ENCODE measurements at places on chromosomes 3 and 15.

- DNase-seq, result no peak
These were observed 112.7 kb downstream of the CHSY1 start for GRCh38 chr15:101138913-101139880.

GRCh38 chr3:37773471-37773870 lies 88.2 kb upstream of the CTDSPL start:
- no peak for DNase-seq

DNA sequence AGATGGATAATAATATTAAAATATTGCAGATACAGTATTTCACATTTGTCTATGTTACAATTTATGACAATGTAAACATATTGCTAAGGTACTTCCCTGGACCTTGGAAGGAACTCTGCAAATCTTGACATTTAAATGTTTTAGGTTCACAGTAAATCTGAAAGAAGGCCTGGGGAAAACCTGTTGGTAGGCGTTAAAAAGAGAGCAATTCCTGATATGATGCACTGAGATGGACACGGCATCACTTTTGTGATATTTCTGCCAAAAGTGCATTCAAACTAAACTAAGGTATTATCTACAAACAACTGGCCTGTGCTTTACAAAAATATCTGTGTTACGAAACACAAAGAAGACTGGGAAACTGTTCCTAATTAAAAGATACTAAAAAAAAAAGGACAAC lies 6.1 kb upstream of the TP63 start:
- no peak for DNase-seq

- DNase-seq, result no peak
These were observed 36.5 kb upstream of the ZMAT3 start for GRCh38 chr3:179108086-179108485.

- no peak for DNase-seq
These were observed 295.8 kb downstream of the GBE1 start for GRCh38 chr3:81465510-81466200.

DNA sequence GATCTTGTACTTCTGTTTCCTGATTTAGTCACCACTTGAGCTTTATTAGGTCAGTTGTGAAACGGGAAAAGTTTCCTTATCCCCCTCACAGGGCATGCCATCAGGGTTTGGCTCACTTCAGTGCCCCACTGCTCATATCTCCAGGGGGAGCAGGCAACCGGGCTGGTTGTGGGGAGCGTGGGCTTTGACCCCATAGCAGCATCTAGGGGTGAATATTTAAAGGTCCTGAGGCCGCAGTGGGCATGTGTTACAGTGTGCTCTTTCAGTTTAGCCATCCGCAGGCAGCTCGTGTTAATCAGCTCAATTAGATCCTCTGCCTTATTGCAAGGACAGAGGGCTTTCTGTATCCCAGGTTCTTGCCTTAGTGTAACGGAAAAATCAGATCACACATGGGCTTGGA lies 71.9 kb downstream of the MRPL46 start:
- no peak for DNase-seq

GRCh38 chr3:61360297-61360965 lies 109.2 kb upstream of the FHIT start:
- no peak for DNase-seq

DNA sequence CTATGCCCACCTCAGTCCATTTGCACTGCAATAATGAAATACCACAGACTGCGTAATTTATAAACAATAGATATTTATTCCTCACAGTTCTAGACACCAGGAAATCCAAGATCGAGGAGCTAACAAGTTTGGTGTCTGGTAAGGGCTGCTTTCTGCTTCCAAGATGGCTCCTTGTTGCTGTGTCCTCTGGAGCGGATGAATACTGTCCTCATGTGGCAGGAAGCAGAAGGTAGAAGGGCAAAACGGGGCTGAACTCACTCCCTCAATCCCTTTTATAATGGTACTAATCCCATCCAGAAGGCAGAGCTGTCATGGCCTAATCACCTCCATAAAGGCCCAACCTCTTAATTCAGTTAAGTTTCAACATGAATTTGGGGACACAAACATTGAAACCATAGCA lies 75.3 kb downstream of the P2RY1 start:
- DNase-seq, result no peak

DNA sequence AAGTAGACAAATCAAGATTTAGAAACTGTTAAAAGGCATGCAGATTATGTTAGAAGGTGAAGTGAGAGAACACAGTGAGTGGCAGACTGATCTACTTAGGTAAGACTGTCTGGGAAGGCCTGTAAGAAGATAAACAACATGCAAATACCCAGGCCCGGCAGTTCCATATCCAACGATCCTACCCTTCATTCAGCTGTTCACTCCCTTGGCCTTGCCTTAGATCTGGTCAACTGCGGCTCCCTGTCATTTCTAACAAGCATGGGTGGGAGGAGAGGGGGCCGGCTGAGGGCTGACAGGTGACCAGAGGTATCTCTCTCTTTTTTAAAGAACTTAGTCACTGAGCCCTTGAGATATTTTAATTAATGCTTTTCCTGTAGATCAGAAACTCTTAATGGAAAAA lies 84.7 kb upstream of the FAM3D start:
- DNase-seq, result no peak

- DNase-seq, result peak; percentile 58
These were observed 54.3 kb downstream of the OXNAD1 start for GRCh38 chr3:16319307-16319706.

DNA sequence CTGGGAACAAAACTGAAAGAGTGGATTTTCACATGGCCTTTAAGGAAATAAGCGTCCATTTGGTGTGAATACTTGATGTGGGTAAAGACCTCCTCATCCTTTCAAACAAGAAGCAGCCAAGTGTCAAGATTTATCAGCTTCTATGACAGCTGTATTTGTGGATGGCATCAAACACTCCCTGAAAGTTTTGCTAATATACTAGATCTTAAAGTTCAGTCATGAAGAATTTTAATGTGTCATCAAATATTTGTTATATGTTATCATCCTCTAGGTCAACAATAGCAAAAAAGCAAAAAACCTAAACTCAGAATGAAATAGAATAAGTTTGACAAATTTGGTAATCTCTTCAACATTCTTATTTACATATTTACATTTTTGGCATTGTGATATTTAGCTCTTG lies 29.1 kb upstream of the LYSMD4 start:
- DNase-seq, result no peak

DNA sequence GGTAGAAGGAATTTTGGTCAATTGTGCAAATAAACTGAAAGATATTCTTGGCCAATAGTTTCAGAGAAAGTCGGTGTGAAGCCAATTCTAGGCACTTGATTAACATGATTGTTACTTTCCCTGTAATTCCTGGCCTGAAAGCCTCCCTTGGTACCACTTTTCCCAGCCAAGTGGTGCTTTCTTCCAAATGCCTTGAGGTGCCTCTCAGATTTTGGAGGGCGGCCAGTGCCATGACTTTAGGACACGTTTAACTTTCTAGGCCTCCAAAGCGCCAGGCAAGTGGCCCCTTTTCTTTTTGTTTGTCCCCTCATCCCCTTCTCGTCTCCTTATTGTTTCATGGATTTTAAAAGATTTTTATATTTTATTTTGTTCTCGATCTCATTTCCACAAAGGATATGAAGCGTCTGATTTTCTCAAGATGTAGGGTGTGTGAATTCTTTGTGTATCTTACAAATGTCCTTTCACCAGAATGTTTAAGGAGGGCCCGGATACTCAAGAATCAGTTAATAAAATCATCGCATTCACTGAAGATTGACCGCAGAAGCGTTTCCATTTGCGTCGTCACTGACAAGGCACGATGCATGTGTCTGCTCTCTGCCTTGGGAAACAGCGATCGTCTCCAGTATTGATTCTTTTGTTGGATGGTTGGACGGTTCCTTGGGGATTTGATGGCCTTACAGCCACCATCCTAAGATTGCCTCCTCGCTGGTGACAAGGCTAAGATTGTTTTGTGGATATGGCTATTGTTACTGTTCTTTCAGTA lies 87.8 kb downstream of the ASB7 start:
- DNase-seq, result no peak

DNA sequence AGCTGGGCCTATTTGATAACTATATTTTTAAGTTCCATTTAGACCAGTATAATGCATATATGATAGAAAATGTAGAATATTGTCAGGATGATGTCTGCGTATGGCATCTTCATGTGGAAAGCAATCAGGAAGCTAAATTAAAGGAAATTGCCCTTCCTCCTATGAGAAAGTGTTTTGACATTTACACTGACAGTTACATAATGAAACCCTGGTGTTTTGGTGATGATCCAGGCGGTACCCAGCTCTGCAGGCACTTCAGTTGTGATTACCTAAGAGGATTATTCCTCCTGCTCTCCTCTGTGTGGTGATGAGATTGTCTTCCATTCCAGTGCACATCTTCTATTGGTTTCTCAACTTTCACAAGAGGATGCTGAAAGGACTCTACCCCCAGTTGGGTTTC lies 126.5 kb upstream of the MITF start:
- DNase-seq, result no peak

GRCh38 chr15:71195242-71195641 lies 80.0 kb downstream of the THSD4 start:
- no peak for DNase-seq

- no peak for DNase-seq
These were observed 287.3 kb upstream of the MME start for GRCh38 chr3:154792828-154793227.

DNA sequence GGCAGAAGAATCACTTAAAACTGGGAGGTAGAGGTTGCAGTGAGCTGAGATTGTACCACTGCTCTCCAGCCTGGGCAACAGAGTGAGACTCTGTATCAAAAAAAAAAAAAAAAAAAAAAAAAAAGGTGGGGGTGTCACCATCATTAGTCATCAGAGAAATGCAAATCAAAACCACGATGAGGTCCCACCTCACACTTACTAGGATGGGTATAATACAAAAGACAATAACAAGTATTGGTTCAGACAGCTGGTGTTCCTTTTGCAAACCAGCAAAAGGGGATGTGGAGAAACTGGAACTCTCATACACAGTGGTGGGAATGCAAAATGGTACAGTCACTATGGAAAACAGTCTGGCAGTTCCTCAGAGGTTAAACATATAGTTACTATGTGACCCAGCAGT lies 78.7 kb upstream of the TSC22D2 start:
- no peak for DNase-seq

- no peak for DNase-seq
These were observed 12.1 kb upstream of the RYR3 start for GRCh38 chr15:33298631-33299030.

DNA sequence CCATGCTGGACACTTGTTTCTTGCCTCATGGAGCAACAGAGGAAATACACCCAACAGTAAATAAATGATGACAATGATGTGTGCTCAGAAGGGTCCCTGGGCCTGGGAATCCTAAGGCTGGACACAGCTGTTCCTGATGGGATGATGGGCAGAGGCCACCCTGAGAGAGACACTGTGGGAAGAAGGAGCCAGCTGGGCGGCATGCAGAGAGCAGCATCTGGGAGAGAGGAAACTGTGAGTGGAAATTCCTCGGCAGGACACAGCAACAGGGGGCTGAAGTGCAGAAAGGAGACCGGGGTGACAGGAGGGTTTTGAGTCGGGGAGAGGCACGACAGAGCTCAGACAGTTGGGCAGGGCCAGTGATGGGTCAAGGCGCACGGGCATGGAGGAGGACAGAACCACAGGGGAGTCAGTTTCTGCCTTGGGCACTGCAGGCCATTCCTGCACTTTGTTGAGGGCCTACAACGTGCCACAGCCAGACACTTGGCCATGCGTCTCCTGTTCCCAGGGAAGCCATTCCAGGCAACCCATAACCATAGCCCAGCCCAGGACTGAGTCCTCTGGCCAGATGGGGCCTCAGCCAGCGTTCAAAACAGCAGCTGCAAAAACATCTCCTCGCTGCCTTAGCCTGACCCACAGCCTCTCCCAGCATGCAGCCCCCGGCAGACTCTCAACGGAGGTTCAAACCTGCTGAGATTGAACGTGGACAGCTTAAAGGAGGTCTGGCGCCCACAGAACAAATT lies 36.7 kb upstream of the SLC6A1 start:
- no peak for DNase-seq

DNA sequence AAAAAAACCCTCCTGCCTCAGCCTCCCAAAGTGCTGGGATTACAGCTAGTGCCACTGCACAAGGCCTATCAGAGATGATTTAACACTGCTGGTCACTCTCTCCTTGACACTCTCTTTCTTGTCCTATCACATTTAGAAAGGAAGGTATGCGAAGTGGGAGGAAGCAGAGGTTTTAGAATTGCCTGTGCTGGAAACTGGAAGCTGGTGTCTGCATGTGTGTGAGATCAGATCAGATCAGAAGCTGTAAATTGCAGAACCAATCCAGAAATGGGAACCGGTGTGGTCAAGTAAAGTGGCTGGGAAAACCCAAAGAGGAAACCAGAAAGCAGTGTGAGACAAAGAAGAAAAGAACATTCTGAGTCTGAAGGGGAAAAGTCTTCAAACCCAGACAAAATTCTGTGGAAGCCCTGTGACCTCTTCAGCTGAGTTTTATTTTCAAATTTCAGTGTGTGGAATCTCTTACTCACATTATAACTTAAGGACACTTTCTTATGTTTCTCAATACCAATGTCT lies 2.8 kb downstream of the EFHB start:
- no peak for DNase-seq

DNA sequence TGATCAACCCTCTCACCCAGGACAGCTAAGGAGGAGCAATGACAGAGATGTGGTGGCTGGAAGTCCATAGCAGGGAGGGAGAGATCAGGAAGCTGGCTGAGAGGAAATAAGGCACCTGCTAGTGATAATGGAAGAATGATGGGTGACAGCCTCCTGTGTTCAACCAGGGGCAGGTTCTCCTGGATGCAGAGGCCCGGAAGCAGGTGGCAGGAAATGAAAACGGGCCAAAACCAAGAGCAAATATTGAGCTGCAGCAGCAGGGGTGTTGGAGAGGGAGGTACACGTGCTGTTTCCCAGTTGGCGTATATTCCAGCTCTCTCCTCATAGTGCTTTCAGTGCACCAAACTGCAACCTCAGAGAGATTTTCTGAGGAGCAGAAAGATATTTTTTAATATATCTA lies 213.4 kb upstream of the TBL1XR1 start:
- no peak for DNase-seq

GRCh38 chr3:50609071-50609762 lies 2.4 kb downstream of the CISH start:
- DNase-seq, result no peak

- DNase-seq, result no peak
These were observed 205.4 kb upstream of the TSC22D2 start for GRCh38 chr3:150202711-150203110.

- no peak for DNase-seq
These were observed 25.5 kb downstream of the SLC12A8 start for GRCh38 chr3:125186800-125187598.

GRCh38 chr3:39065197-39065596 lies 13.4 kb downstream of the WDR48 start:
- DNase-seq, result no peak

GRCh38 chr3:27317096-27317495 lies 52.1 kb downstream of the NEK10 start:
- no peak for DNase-seq

DNA sequence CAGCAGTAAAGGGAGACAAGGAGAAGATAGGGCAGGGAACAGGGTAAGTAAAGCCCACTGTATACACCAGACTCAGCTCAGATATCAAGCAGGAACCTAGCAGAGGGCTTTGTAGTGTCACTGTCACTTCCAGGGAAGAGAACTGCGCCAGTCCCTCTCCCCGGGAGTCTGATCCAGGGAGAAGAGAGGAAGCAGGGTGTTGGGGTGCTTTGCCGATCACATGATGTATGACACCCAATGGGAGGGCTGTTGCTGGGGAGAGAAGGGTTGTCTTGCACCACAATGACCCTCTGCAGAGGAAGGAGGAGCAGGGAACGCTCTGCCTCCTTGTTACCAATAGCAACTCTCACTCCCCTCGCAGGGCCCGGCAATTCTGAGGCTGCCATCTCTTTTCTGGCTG lies 147.2 kb upstream of the SLC2A2 start:
- no peak for DNase-seq

- no peak for DNase-seq
These were observed 154.6 kb downstream of the EEFSEC start for GRCh38 chr3:128307781-128308469.

Measured in activated CD8-positive, alpha-beta memory T cell treated with anti-CD3 and anti-CD28 coated beads for 1 hour (primary cell).